GM23338 (cell line): ENCODE measurements at places on chromosomes 7 and 10. TPM values are rescaled to one million over a fixed set of nuclear protein-coding genes. Genes with fewer than 3 reads are reported as not detected.
A peak's percentile ranks its signal among the peaks of the same experiment; 100 is the strongest.

SLC16A9 gene
- total RNA-seq, result 11.4 and 16.0 TPM in 2 replicates

GIMAP2 gene
- not detected in 2 replicates for total RNA-seq

NPC1L1 gene
- total RNA-seq, result not detected in 2 replicates

ENO4 gene
- 0.04 and 0.24 TPM in 2 replicates for total RNA-seq

DNA sequence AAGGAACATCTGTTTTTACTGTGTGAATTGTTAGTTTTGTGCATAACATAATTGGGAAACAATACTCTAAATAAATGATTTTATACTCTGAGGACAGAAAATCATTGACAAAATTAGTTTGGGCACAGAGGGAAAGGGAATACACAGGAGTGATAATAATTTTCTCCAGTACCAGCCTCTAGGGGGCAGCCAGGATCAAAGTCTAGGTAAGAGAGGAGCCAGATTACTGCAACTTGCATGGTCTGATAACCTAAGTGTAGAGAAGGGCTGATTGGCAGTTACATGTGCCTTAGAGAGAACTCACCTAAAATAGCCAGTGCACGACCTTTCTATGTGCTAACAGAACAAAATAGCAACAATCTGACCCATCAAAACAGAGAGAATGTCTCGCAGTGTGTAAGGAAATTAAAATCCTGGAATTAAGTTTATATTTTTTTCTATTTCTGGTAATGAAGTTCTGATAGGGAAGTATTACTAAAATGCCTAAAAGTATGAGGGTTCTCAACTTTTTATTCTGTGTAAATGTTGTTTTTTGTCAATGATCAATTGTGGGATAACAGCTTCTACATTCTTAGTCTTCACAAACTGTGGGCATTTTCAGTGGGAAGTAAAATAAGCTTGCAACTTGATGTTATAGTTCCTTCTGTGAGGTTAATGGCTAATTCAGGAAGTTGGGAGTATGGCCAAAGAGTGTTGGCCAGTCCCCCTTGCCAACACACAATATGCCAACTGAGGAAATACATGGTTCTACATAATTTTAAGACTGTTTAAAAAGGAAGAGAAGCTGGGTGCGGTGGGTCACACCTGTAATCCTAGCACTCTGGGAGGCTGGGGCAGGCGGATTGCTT, 66.4 kb downstream of the EXOC6 start:
- DNase-seq, result peak; percentile 88

DNA sequence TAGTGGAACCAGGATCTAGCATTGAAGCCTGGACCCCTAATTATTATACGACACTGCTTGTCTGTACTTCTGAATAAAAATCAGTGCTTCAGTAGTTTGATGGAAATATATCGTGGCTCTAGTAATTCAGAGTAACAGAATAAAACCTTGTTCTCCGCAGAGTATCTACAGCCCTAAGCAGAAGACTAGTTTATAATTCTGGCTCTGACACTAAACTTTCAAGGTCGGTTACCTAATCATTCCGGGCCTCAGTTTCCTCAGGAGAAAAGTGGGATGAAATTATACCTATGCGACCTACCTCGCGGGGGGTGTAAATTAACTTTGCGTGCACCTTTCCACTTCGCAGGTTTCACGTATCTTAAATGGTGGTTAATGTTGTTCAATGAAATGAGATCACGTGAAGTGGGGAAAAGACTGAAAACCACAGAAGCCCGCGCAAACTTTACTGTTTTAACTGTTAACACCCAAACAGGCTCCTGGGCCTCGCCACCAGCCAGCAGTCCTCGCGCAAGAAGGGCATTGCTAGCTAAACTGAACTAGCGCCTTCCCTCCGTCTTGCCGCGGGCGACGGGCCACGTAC, 615 bp downstream of the THAP5 start:
- no peak for DNase-seq

MEST gene
- total RNA-seq, result 229 and 230 TPM in 2 replicates

CPN1 gene
- not detected in 2 replicates for total RNA-seq

GRCh38 chr7:41114131-41114530, 588.8 kb downstream of the INHBA start:
- DNase-seq, result no peak

- peak; percentile 20 for DNase-seq
Measured at GRCh38 chr7:138328215-138328614, 131.8 kb upstream of the TRIM24 start.

SPDYE5 gene
- not detected in 2 replicates for total RNA-seq

- DNase-seq, result no peak
Measured at GRCh38 chr10:18436902-18437301, 214.5 kb downstream of the NSUN6 start.

MYO1G gene
- total RNA-seq, result 0.08 and 0.10 TPM in 2 replicates

DNA sequence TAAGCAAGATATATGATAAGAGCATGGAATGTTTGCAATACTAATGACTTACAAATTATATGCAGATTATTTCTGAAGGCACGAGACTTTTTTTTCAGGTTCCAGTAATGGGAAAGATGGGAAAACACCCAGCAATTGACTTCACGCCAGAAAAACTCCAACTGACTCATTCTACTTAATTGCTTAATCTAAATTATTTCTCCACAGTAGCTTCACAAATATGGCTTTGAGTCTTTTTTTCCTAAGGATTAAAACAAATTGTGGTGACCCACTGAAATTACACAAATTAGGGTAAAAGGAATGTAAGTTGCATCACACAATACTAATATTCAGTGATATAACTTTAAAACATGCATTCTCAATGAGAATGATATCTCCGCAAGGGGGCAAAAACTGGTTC, 138.7 kb downstream of the GNAI1 start:
- no peak for DNase-seq

- DNase-seq, result no peak
Measured at GRCh38 chr7:54774785-54775740, 16.1 kb upstream of the SEC61G start.

PON1 gene
- 0.69 and 1.5 TPM in 2 replicates for total RNA-seq

ZNF239 gene
- 11.3 and 13.8 TPM in 2 replicates for total RNA-seq

DNA sequence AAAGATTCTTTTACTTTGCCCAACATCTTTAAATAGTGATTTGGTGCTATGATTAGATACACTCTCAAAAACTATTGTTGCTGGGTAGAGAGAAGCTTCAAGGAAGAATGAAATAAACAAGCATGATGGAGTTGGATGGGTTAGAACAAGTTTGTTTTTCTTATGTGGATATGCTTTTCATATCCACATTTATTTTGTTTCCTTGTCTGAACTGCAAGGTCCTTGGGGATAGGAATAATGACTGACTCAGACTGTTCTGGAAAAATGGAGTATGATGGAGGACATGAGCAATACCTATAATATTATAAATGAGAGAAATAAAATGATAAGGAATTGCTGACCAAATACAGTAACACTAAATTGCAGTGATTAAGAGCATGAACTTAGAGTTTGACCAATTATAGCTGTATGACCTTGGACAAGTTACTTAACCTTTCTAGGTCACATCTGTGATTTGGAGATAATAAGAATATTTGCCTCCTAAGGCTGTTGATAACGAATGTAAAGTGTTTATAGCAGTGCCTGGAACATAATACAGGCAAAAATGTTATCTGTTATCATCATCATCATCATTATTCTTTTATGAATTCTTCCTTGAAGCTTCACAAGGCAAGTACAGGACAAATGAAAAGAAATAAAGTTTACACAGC, 847.5 kb downstream of the LRMDA start:
- no peak for DNase-seq

AOAH gene
- not detected in 2 replicates for total RNA-seq

PLAC9 gene
- total RNA-seq, result 0.89 and 1.1 TPM in 2 replicates

DNA sequence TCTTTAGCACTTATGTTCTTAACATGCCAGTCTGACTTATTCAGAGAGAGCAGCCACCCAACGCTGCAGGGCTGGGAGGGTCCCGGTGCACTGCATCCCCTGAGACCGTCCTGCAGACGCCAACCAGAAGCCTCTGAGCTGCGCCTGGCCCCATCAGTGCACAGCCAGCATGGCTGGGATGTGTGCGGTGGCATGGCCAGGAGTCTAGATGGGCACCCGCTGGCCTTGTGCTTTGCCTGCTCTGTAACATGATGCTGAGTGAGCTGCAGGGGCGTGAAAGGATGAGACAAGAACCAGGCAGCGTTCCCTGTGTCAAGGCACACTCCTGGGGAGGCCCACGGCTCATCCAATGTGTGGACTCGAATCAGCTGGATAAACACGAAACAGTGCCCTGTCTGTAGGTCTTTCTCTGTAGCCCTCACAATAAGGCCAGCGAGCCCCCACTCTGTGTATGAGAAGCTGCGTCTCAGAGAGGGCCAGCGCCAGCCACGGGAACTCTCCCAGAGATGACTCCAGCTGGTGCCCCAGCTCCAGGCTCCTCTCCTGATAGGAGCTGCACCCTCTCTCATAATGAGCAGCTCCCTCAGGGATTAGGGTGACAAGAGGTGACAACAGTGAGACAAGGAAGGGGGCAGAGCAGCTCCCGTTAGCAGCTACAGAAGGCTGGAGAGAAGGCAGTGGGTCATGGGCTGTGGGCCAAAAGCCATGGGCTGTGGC, 96.8 kb downstream of the TNS3 start:
- DNase-seq, result no peak

DNA sequence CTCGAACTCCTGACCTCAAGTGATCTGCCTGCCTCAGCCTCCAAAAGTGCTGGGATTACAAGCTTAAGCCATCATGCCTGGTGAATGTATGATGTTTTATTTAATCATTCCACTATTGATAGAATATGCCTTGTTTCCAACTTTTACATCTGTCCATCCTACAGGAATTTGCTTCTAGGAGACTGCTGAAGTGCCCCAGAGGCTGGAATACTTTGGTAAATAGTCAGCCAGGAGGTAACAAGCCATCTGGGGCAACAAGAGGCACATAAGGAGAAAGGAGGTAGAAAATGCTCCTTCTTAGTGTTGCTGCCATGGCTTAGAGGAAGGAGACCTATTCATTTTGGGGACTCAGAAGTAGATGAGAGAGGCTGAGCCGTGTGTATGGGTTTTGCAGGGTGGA, 14.8 kb downstream of the PLCE1 start:
- DNase-seq, result no peak

GRCh38 chr10:129605986-129606518, 139.0 kb downstream of the MGMT start:
- no peak for DNase-seq

DNA sequence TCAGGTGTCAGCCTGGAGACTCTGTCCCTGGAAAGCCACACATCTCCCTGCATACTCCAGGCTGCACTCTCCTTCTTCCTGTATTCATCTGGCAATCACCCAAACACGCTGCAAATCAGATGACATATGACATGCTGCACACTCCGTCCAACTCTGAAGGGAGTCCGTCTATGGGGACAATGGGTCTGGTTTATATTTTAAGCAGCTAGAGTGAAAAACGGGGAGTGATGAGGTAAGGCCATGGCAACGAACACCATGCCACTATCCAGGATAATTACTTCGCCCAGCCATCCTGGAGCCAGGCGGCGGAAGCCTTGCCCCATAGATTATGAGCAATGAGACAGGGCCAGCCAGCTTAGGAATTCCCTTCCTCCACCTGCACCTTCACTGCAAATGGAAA, 140.1 kb downstream of the PLXNA4 start:
- no peak for DNase-seq

GRCh38 chr10:48453451-48454301, 147.2 kb downstream of the MAPK8 start:
- DNase-seq, result no peak

GRCh38 chr10:89836840-89837164, 135.4 kb downstream of the KIF20B start:
- no peak for DNase-seq

- DNase-seq, result no peak
Measured at GRCh38 chr7:99242682-99243081, 30.0 kb upstream of the MYH16 start.

PPP1R9A gene
- total RNA-seq, result 16.2 and 31.8 TPM in 2 replicates

GIMAP8 gene
- total RNA-seq, result not detected in 2 replicates

NAT16 gene
- total RNA-seq, result 0.21 TPM in 1 of 2 replicates, not detected in the other

DNA sequence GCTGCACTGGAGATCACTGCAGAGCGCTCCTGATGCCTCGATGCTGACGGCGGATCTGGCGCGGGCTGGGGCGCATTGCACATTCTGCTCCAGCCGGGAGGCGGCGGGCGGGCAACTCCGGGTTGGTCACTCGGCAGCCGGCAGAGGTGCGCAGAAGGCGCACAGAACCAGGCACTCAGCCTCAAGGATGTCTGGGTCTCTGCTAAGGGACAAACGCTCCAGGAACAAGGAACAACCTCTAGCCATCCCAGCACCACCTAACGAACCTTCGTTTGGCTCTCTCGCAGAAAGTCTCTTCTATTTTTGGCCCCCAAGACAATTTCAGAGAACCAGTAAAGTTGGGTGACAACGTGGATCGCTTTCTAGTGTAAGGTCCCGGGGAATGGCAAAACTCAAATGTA, 254.6 kb downstream of the OTUD1 start:
- DNase-seq, result peak; percentile 86

AP4M1 gene
- 12.2 and 13.3 TPM in 2 replicates for total RNA-seq

DNA sequence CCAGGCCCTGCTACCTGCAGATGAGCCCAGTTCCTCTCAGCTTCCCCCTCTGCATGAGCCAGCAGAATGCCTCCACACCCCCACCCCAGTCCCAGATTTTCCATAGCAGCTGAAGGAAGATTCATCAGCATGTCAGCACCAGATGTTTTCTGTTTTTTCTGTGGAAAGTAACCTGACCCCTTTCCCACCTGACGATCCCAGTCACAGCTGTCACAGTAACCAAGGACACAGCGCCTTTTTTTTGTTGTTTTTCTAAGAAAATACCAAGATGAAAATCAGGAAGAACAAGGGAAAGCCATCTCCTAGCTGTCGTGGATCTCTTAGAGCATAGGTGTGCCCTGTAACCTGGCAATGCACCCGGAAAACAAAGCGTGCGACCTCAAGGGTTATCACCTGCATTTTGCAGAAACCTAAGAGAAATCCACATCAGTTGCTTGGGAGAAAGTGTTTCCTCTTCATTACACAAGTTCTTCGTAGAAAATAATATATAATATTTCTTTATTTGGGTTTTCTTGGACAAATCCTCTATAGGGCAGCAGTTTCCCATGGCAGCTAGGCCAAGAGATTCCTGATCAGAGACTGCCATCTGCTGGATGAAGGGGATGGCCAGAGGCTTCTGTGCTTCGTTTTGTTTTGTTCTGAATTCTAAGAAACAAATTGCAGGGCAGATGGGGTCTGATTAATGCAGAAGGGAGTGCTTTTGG, 401.9 kb downstream of the TNS3 start:
- peak; percentile 78 for DNase-seq

EIF5AL1 gene
- total RNA-seq, result 2.0 and 2.1 TPM in 2 replicates

CALCR gene
- total RNA-seq, result 1.4 and 1.6 TPM in 2 replicates

GRCh38 chr7:86407291-86407690, 236.4 kb upstream of the GRM3 start:
- DNase-seq, result no peak
